CD4-positive, alpha-beta T cell treated with Interleukin-10 for 1 hour (primary cell): ENCODE measurements at places on chromosomes 11 and 22.
A peak's percentile ranks its signal among the peaks of the same experiment; 100 is the strongest.

- DNase-seq = no peak
These were observed 6.0 kb downstream of the SYCE3 start for GRCh38 chr22:50556703-50557102.

GRCh38 chr11:109041876-109042275 lies 377.0 kb downstream of the DDX10 start:
- no peak for DNase-seq

- DNase-seq = no peak
These were observed 14.8 kb downstream of the OR5B3 start for GRCh38 chr11:58391879-58392278.

GRCh38 chr11:20966489-20966888 lies 297.1 kb downstream of the NELL1 start:
- DNase-seq = no peak

- peak; percentile 33 for DNase-seq
These were observed 1.1 kb upstream of the DDX6 start for GRCh38 chr11:118791961-118792569.

GRCh38 chr22:28801845-28802594 lies 1.7 kb upstream of the XBP1 start:
- DNase-seq = no peak

- DNase-seq = no peak
These were observed 877 bp downstream of the ALG9 start for GRCh38 chr11:111870522-111870885.

DNA sequence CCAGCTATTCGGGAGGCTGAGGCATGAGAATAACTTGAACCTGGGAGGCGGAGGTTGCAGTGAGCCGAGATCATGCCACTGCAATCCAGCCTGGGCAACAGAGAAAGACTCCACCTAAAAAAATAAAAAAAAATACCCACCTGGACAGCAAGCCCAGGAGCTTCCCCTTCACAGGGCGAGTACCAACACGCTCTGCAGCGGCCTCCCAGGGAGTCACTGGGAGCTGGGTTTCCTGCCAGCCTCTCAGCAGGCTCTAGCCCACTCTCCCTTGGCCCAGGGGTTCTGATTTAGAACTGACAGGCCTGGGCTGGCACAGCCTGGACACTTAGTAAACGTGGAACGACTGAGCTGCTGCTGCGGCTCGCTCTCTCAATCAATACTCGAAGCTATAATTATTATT lies 2.0 kb upstream of the CABP7 start:
- DNase-seq = no peak

DNA sequence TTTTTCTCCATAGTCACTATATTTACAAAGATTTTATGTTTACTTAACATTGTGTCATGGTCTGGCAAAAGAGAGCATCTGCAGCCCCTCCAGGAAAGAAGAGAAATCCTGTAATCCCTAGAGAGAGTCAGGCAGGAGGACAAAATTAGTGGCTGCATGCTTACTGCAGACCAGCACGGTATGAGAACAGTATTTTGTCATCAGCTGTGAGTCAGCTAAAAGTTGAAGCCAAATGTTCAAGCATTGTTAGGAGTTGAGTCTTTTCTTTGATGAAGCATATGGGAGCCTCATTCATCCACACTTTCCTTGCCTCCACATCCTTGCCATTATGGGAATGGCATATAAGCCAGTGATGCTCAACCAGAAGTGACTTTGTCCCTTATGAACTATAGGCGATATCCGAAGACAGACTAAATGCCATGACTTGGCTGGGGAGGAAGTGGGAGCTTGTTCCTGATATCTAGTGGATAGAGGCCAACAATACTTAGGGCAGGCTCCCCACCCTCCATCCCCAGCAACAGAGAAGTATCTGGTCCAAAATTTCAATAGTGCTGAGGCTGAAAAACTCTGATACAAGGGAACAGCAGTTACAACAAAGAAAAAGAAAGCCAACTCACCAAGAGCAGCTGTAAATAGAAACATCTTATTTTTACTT lies 112.0 kb upstream of the OR5AK2 start:
- DNase-seq = no peak

GRCh38 chr11:81967242-81967641 lies 766.4 kb downstream of the FAM181B start:
- no peak for DNase-seq

- no peak for DNase-seq
These were observed at the start of gene TRIM49D1 for GRCh38 chr11:89922195-89922660. TSS of gene TRIM49D1 (minus strand) at chr11:89922245. CDS start at chr11:89917710, 4,535 bp downstream.

DNA sequence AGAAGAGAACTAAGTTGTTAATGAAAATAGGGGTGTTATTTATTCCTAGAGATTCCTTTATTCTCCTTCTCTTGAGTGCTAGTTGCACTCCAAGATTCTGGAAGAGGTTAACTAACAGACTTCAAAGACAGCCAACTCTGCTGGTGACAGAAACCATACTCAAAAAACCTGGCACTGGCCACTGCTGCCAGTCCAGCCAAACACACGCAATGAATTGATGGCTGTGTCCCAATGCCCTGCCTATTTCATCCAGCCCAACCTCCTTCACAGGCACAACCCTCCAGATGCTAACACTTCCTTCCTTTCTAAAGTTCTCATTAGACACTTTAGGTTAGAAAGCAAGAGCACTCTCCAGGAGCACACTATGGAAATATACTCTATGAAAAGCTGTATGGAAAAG lies 150.8 kb upstream of the C11orf58 start:
- DNase-seq = no peak

- no peak for DNase-seq
These were observed 629 bp downstream of the PSMA1 start for GRCh38 chr11:14519597-14519916.

GRCh38 chr22:22233081-22233480 lies 11.5 kb upstream of the VPREB1 start:
- no peak for DNase-seq

GRCh38 chr11:23789200-23789853 lies 707.5 kb upstream of the LUZP2 start:
- DNase-seq = no peak

DNA sequence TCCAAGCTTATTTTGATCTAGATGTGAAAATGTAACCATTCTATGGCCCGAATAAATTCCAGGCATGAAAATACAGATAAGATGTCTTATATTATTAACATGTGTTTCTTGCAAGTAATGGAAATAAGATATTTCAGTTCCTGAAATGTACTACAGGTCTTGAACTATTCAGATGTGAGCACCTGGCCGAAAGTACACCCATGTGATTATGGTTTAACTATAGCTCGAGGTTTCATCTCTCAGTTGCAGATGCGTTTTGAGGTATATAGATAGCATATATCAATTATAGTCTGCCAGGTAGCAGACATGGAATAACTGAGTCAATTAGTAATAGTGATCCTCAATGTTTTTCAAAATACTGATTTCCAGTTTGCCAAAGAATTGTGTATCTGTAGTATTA lies 68.3 kb downstream of the DDIAS start:
- DNase-seq = no peak

GRCh38 chr22:23220485-23221350 lies 40.4 kb downstream of the BCR start:
- DNase-seq = peak; percentile 27

DNA sequence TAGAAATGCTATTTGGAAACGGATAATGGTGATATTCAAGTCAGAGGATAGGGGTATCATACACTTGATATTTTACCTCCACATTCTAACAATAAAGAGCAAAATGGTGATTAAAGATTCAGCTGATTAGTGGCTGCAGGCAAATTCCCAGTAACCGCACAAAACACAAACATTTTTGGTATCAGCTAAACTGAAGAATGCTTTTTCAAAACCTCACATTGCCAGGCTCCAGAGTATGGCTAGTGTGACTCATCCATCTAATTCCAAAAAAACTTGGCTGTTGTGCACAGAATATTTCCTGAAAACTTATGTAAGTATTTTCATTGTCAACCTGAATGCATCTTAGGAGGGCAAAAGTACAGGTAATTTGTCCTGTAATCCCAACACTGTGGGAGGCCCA lies 10.9 kb downstream of the SRPRA start:
- DNase-seq = no peak

GRCh38 chr11:129896062-129896461 lies 684 bp upstream of the NFRKB start:
- no peak for DNase-seq

DNA sequence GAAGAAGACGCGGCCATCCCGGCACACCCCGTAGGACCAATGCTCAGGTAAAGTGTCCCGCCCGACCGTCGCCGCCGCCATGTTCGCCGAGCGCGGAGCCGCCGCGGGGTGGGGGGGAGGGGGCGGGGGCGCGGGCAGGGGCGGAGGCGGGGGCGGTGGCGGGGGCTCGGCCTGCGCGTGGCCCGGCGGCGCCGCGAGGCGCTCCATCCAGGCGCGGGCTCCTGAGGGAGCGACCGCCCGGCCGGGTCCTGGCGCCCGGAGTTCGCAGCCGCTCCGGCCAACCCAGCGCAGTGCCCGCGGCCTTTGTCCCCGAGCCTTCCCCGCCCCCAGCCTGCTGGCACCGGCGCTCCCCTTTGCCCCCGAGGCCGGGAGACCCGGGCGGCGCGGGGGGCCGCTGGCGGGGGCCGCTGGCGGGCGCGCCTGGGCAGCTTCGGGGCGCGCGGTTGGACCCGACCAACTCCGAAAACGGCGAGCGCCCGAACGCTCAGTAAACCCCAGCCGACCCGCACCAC lies at the start of gene PLEKHA7:
Gene PLEKHA7 (minus strand): TSS at position 94 of the 512 bp plus-strand sequence. CDS start 13 bp downstream, at position 81.
- DNase-seq = peak; percentile 24

GRCh38 chr11:127027000-127027399 lies 26.4 kb upstream of the KIRREL3 start:
- no peak for DNase-seq
